ENCODE measurements at places on chromosomes 2 and 18.

GRCh38 chr2:190563109-190563508, 28.6 kb upstream of the NEMP2 start:
- peak; percentile 22 for DNase-seq

DNA sequence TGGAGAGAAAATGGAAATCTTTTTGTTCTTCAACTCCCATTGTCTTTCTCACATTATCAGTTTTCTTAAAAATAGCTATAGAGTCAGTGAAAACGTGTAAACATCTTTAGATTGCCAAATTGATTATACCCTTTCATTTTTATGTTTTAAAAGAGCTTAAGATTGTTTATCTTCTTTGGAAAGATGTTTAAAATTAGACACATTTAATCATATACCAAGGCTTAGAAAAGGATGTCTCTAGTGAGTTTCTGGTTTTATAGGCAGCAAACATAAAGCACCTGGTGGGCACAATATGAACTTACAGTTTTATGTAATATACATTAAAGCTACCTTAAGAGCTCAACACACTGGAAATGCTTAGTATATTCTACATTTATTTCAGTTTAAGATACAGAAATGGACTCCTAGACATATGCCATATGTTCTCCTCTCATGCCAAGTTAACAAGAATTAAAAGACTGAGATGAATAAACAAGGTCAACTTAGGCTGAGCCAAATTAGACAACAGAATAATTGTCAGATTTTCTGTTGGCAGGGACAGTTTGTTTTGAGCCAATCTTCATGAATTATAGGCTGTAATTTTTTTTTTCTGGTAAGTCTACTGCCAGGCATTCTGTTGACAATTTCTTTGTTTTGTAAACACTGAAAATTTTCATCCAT, 112.7 kb downstream of the OTX1 start:
- DNase-seq = no peak

- no peak for DNase-seq
Observed at GRCh38 chr2:6956566-6956965, 39.4 kb downstream of the RNF144A start.

GRCh38 chr18:63511285-63511684, 30.9 kb upstream of the SERPINB12 start:
- DNase-seq = no peak

DNA sequence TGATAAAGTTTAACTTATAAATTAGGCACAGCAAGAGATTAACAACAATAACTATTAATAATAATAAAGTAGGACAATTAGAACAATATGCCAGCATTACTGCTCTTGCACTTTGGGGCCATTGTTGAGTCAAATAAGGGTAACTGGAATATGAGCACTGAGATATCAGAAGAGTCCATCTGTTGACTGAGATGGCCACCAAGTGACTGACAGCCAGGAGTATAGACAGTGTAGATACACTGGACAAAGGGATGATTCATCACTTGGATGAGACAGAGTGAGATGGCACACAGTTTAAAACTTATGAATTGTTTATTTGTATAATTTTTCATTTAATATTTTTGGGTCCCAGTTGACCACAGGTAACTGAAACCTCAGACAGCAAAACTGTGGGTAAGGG, 20.0 kb downstream of the NAB1 start:
- DNase-seq = no peak

DNA sequence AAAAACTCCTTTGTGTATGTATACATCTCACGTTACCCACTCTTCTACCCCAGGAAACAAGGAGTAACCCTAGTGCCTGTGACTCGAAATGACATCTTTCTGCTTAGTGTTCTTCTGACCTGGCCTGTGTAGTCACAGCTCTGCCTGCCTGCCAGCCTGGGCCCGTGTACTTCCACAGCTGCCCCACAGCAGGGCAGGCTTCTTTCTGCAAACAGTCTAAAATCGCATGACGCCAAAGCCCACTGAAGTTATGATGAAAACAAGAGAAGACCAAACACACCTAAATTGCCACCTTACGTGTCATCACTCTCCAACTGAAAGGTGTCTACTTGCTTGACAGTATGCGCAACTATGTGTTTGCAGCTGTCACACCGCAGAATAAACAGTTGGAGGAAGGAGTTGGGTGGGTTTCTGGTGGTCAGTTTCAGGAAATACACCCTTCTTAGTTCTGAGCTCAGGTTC, 1.5 kb downstream of the GAREM1 start:
- no peak for DNase-seq

- DNase-seq = no peak
Observed at GRCh38 chr2:197121255-197121654, 189.3 kb downstream of the ANKRD44 start.

GRCh38 chr2:134128746-134129145, 125.1 kb upstream of the MGAT5 start:
- DNase-seq = no peak

DNA sequence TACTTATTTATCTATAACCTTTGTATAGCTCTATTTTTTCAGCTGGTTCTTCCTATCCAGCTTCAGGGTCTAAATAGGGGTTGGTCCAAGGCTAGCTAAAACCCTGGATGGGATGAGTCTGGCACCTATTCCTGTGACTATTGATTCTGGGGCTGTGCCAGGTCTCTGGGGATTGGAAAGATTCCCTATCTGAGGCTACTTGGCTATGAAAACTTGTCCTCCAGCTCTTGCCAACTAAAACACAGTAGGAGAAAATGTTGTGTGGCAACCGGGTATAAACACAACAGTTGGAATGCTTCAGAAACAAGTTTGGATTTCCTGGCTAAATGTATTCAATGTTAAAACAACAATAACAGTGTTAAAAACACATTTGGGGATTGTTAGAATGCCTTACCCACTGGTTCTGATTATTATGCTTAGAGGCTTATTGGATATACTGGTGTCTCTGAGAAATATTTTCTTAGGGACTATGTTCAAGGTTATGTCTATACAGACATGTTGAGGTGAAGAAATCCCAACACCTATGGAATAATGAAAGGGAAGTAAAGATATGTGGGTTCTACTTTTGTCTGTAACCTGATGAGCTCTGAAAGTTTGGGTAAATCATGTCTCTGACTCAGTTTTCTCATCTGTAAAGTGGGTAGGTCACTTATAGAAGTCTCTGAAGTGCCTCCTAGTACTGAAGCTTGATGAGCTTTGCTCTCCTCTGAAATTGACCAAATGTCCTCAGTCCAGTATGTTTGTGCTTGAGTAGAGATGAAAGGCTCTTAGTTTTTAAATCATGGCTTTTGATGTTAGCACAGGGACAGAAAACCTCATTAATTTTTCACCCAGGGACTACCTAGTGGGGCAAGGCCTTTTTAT, 460.7 kb downstream of the MTX2 start:
- DNase-seq = no peak

DNA sequence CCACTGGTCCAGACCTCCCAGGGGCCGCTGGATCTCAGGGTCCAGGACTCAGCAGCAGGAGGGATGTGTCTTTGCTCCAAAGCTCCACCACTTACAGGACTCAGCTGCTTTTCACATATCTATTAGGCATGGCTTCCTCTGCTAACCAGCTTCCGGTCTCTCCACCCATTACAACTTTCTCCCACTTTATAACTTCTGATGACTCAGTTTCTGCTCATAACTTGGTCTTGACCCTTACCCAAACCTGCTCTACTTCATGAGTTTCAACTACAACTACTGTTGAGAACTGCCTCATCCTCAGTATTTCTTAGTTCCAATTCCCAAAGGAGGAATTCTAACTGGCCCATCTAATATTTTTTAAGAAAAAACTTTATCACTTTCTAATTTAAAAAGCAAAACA, 17.2 kb downstream of the SULT1C2 start:
- no peak for DNase-seq

GRCh38 chr2:7241041-7241745, 324.0 kb downstream of the RNF144A start:
- DNase-seq = no peak

GRCh38 chr2:39870871-39871270, 91.8 kb upstream of the THUMPD2 start:
- no peak for DNase-seq

GRCh38 chr2:937530-937929, 13.1 kb upstream of the SNTG2 start:
- DNase-seq = no peak

- DNase-seq = no peak
Observed at GRCh38 chr2:106180602-106181001, 13.5 kb downstream of the UXS1 start.

GRCh38 chr18:3827236-3827845, 377.4 kb downstream of the TGIF1 start:
- DNase-seq = no peak

- DNase-seq = no peak
Observed at GRCh38 chr2:147663153-147663961, 181.5 kb upstream of the ACVR2A start.

- DNase-seq = no peak
Observed at GRCh38 chr2:84873350-84873749, 7.5 kb downstream of the TRABD2A start.

GRCh38 chr2:136582628-136583205, 182.6 kb upstream of the THSD7B start:
- no peak for DNase-seq

DNA sequence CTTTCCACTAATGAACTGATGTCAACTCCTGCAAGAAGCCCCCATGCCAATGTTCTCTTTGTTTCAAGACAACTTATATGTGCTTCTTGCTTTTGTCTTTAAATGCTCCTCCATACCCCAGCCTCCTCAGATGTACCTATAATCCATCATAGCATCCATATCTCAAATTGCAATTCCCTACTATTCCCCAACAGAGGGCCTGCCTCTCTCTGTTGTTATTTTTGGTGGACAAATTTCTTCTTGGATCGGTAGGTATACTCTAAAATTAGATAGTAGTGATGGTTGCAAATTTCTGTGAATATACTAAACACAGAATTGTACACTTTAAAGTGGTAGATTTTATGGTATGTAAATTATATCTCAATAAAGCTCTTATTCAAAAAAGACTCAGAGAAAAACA, 820.1 kb downstream of the METTL4 start:
- DNase-seq = no peak

GRCh38 chr18:36655074-36655473, 173.7 kb downstream of the TPGS2 start:
- no peak for DNase-seq

GRCh38 chr2:229719926-229720647, 5.7 kb upstream of the DNER start:
- no peak for DNase-seq

DNA sequence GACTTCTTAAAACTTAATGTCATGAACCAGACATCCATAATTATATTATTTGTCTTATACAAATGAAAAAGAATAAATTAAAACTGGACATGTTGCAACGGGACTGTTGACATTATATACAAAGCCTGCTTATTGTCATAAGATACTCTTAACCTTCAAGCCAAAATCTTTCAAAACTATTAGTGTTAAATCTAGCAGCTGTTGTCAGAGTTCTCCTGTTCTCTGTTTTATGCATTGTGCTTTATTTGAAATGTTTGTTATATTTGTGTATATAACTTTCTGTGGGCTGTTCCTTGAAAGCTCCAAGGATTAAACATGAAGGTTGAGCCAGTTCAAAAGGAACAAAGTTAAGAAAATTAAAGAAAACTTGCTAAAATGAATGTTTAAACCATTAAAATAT, 335.5 kb upstream of the NT5C1B start:
- DNase-seq = no peak

DNA sequence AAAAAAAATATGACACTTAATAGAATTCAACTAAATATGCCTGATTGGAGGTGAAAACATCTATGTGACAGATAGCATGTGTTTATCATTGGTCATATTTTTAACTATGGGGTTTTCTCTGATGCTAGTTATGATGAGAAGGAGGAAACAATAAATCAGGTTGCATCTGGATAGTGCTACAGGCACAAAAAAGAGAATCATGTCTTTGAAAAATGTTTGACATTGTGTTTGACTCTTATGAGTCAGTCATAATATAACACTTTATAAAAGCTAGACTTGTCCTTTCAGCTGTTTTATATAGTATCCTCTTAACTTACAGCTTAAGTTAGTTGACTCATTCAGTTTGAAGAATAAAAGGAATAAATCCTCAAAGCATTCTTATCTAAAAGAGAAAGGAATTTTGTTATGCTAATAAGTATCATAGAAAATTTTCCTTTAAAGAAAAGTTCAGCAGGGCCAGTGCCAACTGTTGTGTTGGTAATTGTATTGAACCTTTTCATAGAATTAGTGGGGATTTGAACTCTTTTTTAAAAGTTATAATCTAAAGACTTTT, 78.4 kb upstream of the UBXN4 start:
- no peak for DNase-seq

GRCh38 chr2:117785740-117786139, 28.8 kb upstream of the DDX18 start:
- DNase-seq = no peak

- no peak for DNase-seq
Observed at GRCh38 chr2:74554820-74555531, 456 bp downstream of the DOK1 start.

GRCh38 chr18:22098563-22098989, 70.8 kb upstream of the GATA6 start:
- no peak for DNase-seq

GRCh38 chr18:58496937-58497336, 132.0 kb downstream of the ALPK2 start:
- no peak for DNase-seq

DNA sequence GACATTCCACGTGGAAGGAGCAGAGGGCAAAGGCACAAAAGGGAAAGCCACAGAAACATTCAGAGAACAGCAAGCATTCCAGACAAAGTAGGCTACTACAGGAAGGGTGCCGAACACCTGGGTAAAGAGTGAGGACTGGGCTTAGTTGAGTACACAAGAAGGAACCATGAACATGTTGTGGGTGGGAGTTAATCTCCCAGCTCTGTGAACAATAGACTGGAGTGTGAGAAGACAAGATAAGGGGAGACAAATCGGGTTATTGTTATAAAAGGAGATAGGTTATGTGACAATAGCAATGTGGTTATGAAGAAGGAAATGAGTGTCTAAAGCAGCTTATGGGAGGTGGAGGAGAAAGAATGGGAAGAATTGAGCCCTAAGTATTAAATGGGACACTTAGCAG, 70.0 kb downstream of the DPP4 start:
- no peak for DNase-seq

DNA sequence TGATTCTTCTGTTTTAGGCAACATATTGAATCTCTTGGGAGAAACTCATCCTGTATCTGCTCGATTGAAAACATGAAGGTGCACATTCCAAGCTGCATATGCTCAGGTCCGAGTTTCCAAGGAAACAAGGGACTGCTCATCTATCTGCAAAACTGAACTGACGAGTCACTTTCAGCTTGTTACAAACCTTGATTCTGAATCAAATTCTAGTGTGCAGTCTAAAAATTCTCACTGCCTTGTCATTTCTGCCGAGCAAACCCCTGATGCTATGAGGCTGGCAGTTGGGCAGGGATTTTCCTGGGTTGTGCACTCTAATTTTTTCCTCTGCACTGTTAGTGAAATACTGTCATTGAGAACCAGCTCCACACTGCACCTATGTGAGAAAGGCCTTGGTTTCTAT, 101.3 kb upstream of the ETAA1 start:
- DNase-seq = no peak
